ENCODE measurements at places on chromosomes 2 and 18.

DNA sequence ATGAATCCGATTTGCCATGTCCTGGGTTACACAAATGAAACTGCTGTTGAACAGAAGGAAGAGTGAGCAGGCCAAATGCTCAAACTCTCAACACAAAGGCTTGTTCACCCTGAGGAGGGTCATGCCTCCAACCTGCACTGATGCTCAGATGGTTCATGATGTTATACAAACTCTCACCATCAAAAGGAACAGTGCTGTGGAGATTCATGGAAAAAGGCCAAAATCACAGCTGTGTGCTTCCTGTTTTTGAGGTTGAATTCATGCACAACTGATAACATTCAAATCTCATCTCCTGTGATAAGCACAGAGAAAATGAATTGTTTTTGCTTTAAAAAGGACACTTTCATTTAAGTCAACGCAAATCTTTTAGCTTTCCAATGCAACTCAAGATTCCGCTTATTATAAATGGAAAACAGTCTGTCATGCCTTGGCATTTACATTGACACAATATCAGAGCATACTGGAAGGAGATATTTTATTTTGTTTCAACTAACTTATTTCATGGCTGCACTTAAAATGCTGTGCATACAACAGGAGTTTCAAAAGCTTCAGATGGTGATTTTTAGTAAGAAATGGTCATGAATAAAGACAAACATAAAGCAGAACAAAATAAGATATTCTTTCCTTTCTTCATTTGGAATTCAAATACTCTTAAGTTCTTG is 22.2 kb upstream of the TTN start:
- DNase-seq, result no peak

- DNase-seq, result peak; percentile 85
Measured at GRCh38 chr2:69741229-69741574, 732 bp upstream of the ANXA4 start.

DNA sequence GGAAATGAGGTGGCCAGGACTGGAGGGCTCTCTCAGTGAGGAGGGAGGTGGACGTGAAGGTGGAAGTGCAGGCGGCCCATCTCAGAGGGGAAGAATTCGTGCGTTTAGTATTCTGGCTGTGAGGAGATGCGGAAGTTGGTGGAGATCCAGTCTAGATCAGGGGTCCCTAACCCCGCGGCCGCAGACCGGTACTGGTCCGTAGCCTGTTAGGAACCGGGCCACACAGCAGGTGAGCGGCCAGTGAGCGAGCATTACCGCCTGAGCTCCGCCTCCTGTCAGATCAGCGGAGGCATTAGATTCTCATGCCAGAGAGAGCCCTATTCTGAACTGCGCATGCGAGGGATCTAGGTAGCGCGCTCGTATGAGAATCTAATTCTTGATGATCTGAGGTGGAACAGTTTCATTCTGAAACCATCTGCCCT is 1.6 kb upstream of the FHOD3 start:
- no peak for DNase-seq

GRCh38 chr2:190887089-190887488 is 6.5 kb downstream of the GLS start:
- DNase-seq, result no peak

- no peak for DNase-seq
Measured at GRCh38 chr2:200408428-200409316, 101.2 kb downstream of the KCTD18 start.

DNA sequence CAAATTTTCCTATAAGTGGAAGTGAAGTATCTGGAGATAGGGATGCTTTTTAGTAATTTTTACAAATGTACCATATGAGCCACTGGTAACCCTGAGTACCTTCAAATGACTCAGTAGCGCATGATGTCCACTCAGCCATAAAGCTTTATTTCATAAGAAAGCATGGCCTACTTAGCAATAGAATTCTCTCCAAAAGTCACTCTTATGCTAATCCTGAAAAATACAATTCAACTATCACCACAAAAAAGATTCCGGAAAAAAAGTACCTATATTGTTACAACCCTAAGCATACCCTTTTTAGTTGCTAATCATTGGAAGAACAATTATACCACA is 732.2 kb downstream of the SOCS6 start:
- DNase-seq, result no peak
